HS-5 (cell line): ENCODE measurements at places on chromosomes 12 and 14.

- no peak for DNase-seq
These were observed 34.0 kb upstream of the AP4S1 start for GRCh38 chr14:30991408-30991807.

- DNase-seq: no peak
These were observed 174.1 kb upstream of the PLXNC1 start for GRCh38 chr12:93974252-93974651.

DNA sequence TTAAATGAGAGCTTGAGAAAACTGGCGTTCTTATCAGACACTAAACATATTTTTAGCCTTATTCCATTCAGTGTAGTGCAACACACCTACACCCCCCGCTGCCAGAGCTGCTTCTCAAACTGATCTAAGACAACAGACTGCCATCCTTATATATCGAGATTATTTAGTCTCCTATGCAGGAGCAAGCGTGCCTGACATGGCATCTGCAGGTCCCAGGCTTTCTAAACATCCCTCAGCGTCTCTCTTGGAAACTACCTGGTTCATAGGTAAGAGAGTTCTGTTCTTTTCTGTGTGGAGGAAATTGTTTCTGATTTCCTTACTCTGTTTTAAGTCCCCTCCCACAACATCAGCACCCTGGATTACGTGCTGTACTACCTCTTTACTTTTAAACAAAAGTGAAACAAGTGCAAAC lies 117.1 kb upstream of the PTPRB start:
- no peak for DNase-seq

DNA sequence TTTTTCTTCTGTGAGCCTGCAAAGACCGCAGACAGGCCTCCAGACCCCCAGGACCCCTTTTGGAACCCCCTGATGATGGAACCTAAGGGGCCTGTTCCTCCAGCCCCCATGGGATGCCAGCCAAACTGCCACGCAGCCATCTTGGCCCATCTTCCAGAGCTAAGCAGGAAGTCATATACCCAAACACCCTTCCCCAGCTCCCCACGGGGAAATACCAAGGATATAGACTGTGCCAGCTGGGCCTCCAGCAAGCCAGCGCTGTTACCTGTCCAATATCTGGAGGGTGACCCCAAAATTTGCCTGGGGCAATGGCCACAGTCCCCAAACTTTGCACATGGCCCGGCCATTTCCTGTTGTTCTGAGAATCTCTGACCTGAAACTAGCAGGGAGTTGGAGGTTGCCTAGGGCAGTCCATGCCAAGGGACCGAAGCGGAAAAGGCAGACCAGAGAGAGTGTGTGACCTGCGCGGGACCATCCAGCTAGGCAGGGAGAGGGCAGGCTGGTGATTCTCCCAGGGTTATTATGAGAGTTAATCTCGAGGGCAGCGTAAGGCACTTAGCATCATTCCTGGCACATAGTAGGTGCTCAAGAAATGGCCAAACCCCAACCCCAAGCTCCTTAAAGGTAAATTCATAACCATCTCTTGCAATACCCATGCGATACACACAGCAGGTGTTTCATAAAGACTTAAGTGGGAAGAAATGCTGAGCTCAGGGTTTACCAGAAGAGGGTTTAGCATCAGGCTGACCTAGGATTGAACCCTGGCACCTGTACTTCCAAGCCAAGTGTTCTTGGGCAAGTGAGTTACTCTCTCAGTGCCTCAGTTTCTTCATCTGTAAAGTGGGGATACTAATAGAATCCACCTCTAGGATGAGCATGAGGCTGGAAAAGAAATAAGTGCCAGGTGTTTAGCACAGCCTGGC lies 2.6 kb upstream of the RASAL1 start:
- no peak for DNase-seq

- DNase-seq: no peak
These were observed 102.2 kb downstream of the KIF26A start for GRCh38 chr14:104240434-104241157.

DNA sequence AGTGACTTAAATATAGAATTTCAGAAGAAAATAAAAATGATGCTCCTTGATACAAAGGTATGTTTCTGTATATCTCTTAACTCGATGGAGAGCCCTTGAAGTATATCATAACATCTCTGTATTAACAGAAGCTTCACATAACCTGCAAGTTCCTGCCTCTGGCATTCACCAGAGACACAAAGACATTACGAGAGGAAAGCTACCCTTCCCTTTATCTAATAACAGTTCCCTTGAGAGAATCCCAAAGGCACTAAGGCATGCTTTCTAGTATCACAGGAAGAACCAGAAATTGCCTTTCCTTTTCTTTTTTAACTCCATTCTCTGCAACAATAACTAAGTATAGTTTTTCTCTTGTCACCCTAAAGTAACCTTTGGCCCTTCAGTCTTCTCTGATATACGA lies 164.5 kb downstream of the MGAT4C start:
- DNase-seq: no peak

DNA sequence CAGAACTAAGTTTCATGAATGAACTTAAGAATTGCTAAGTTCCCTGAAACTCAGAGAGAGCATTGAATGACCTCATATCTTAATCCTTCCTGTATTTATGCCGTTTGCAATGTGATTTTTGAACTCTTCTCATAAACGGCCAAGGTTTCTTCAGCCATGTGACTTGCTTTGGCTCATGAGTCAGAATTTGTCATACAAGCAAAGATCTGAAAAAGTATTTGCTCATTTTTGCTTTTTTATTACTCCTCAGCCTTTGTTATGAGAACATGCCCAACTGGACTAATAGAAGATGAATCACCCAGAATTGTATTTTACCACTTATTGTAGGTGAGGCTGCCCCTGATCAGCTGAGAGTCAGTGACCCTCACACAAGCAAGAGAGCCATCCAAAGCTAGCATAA lies 693.8 kb downstream of the BCL11B start:
- DNase-seq: no peak

DNA sequence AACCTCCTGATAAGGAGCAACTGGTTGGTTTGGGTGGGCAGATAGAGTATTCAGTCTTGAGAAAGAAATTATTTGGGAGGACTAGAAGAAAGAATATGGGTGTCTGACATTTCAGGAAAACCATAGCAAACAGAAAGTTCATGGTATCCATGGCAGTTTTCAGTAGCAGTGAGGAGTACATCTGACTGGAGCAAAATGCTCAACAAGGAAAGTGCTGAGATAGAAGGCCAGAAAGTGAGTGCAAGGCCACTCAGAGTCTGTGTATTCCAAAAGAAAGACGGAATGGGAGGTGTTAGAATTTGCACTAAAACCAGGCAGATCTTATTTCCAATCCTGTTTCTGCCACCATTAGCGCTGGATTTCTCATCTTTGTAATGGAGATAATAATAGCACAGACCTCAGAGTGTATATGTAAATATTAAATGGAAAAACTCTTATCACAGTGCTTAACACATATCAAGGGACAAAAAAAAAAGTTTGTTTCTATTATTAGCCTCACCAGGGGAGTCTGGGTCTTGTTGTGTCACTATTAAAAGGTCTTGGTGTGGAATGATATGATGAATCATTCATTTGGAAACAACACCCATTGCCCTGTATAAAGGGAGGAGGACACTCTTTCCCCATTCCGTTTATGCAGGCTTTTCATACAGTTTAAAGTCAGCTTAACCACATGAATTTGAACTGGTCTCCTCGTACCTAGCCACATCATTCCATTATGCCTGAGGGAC lies 349.8 kb downstream of the IPO8 start:
- no peak for DNase-seq

GRCh38 chr14:73758392-73759182 lies 44.4 kb upstream of the PNMA1 start:
- DNase-seq: no peak

DNA sequence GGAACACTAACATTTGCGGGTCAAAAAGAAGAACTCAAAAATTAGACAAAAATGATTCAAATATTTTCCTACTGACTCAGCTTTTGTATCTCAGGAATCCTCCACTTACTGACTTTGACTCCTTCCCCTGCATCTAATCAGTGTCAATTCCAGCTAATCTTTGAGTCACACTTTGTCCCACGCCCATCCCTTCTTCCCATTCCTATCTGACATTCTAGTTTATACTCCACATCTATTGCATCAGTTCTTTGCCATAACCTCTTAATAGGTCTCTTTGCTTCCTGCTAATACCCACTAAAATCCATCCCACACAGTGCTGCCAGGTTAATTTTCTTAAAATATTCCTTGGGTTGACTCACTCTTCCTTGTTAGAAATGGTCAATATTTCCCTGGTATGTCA lies 19.1 kb downstream of the BBS10 start:
- DNase-seq: peak; percentile 96

DNA sequence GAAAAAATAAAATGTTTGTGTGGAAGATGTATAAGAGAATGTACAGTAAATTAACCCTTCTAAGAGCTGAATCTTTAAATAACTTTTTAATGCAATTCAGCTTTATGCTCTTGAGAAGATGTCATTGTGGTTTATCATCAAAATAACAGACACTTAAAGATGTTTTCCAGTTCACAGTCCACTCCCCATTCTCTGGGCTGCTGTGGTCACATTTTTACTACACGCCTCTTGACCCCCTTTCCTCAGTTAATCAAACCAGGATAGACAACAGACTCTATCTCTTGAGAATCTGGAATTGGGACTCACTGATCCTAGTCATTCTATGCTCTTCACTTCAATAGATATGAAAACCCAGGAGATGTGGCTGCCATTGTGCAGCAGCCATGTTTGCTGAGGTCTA lies 24.7 kb upstream of the OR6J1 start:
- no peak for DNase-seq

GRCh38 chr14:72740504-72740961 lies 153.4 kb downstream of the DPF3 start:
- no peak for DNase-seq

- no peak for DNase-seq
These were observed 13.6 kb downstream of the ABCD2 start for GRCh38 chr12:39605996-39606395.

- no peak for DNase-seq
These were observed 9.2 kb upstream of the PYGL start for GRCh38 chr14:50953502-50953901.

DNA sequence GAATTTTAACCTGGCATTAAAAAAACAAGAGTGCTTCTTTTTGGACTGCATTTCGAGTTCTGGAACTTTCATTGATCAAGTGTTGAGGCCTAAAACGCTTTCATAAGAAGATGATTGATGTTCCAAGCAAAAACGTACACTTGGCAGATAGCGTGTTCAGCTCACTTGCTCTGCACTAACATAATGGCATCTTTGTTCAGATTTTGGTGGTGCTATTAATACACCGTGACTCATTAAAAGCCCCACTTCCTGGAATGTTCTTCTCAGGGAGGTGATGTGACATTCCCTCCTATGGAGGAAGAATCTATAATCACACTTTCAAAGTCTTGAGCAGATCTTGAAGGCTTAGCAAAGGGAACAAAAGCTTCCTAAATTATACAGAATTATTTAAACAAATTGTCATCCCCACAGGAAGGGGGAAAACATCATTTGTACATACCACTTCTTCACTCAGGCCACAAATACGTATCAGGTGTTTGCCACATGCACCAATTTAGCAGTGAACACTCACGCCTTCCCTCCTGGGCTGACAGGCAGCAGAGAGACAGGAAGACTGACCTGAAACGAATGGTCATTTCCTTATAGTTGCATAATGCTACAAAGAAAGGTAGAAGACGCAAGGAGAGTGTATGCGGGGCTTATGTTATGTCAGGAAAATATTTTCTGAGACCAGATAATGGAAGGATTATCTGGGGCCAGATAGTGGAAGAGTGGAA lies 15.4 kb downstream of the HSP90AA1 start:
- no peak for DNase-seq

DNA sequence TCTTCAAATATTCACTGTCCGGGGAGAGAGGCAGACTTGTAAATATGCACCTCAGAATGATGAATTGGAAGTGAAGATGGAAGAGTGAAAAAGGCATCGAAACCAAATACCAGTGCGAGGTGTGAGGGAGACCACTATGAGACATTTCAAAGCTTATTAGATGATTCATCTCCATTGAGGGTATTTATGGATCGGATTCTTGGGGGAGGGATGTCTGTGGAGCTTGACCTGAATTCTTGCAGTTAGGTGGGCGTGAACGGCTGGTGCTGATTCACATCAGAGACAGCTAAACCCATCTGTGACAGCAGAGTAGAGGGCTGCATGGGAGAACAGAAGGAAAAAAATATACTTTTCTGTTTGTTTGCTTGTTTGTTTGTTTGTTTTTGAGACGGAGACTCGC lies 677.2 kb downstream of the AACS start:
- peak; percentile 35 for DNase-seq

DNA sequence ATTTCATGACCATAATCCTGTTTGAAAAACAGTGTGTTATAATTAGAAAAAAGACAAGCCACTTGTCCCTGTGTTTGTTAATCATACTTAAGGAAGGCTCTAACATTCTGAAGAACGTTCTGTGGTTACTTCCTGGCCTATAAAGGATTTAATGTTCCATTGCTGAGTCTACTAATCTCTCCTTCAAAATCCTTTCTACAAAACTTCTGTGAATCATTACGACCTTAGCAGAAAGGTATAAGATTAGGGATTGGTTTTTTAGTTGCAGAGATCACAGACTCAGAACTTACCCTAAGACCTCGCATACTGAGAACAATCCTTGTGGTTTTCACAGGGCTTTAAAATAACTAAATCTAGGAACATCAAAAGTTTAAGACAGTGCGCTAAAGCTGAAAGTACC lies 48.3 kb downstream of the TMCC3 start:
- DNase-seq: no peak

- no peak for DNase-seq
These were observed 21.2 kb downstream of the POLR3B start for GRCh38 chr12:106378788-106379187.

DNA sequence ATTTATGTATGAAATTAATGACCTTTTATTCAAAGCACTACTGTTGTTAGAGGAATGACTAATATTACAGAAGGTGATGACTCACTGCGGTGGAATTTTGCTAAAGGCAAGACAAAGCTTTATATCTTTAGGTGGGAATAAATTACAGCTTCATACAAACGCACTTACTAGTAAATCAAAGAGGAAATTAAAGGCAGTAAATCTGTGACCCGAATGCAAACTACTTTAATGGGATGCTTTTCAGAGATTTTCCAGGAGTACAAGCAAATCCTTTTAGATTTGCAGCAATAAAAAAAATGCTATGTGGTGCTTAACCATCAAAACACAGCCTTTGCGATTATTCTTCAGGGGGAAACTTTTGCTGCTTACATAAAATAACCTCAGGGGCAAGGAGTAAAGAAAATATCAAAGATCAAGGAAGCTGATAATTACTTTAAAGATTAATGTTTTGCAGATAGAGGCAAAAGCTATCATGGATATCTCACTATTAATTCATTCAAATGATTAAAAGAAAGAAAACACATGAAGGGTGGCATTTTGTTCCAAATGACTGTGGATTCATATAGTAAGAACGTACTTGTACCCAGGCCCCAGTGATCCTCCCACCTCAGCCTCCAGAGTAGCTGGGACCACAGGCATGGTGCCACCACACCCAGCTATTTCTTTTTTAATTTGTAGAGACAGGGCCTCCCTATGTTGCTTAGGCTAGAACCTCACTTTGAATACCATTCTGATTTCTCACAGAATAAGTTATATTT lies 98.9 kb downstream of the DENND5B start:
- DNase-seq: peak; percentile 80

GRCh38 chr12:95763809-95764253 lies 26.7 kb downstream of the NTN4 start:
- peak; percentile 89 for DNase-seq

DNA sequence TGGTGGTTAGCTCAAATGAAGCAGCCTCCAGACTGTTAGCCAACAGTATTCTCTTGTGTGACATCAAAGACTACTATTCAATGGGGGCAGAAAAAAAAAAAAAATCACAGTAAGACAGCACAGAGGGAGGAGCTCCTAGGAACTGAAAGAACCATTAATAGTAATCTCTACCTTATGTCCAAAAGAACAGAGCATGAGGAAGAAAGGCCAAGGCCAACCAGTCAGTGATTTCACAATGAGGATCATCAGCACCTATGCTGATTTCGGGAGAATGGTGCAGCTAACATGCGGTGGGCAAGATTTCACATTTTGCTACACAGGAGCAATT lies 66.3 kb upstream of the SOX5 start:
- DNase-seq: no peak
